Colonic mucosa (tissue), 4 donors: ENCODE measurements at places on chromosomes 2 and 18.

DNA sequence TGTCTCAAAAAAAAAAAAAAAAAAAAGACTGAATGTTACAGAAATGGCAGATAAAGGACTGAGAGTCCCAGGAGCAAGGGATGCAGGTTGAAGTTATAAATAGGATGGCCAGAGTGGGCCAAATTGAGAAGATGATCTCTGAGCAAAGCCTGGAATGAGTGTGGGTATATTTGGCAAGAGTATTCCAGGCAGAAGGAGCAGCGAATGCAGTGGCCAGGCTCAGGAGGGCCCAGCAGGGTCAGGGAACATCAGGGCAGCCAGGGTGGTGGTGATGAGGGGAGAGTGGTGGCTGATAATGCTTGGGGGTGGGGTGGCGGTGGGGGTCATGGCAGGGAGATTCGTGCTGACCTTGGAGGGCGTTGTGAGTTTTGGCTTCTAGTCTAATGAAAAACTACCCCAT is 141.3 kb upstream of the AGAP1 start:
- no peak for DNase-seq

DNA sequence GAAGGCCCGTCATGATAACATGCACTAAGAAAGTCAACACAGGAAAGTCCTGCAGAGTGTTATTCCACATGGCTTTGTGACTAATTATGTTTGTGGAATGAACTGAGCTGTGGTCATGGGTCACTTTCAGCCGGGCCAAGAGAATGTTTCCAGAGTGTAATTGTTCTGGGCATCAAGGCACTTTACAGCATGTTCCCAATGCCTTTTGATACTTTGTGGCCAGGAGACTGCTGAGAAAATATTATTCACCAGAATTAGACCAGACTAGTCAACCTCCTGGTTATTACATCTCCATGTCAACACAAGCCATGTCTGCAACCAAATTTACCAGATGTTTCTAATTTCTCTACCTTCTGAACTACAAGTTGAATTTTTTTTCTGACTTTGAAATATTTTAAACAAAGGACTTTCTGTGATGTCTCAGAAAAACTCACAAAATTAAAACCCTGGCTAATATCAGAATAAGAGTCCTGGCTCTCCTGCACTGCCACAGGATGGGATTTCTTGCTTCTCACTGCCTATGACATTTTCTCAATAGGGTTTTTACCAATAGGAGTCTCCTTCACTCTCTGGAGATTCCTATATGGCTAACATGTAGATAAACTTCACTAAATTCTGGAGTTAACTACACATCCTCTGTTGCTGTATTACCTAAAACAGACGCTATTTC is 90.6 kb upstream of the WDR75 start:
- no peak for DNase-seq

DNA sequence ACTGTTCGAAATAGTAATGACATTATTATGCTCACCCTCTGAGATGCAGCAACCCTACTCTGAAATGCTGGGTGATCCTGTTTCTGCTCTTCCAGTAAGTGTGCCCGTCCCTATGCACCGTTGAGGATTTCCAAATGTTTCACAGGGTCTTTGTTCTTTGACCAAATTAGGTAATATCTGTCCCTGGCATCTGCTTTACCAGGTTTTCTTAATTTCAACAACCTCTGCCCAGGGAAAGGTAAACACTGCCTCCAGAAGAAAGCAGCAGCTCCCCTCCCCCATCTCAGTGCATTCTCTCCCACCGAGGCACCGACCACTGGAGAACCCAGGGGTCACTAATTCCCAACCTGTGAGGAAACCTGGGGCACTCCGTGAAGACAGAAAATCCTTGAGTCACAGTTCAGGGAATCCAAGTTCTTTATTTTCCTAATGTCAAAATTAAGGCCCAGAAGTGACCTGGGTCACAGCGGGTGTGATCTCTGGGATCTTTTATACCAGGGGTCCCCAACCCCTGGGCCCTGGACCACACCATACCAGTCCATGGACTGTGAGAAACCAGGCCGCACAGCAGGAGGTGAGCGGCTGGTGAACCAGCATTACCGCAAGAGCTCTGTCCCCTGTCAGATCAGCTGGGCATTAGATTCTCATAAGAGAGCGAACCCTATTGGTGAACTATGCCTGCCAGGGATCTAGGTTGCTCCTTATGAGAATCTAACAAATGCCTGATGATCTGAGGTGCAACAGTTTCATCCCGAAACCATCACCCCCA is 1.2 kb upstream of the GRB14 start:
- no peak for DNase-seq

GRCh38 chr2:40516604-40517003 is 64.7 kb upstream of the SLC8A1 start:
- DNase-seq, result no peak

GRCh38 chr2:70918016-70918415 is 17.7 kb upstream of the ATP6V1B1 start:
- DNase-seq, result no peak

DNA sequence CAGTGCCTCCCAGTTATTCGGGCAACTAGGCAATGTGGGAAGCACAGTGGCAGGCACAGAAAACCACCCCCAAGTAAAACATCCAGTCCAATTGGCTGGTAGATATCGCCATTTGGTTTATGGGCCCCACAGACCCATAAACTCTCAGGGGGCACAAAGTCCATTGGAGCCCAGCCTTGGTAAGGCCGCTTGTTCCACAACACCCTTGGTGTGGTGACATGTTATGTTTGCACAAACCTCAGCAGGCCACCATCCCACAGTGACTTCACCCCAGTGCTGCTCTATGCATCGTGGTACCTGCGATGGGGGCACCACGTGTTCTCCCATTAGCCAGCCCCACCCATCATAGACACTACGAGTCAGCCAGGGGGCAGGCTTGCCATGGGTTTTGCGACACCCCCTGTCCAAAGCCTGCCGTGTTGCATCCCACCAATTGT is 18.5 kb downstream of the PHOSPHO2 start:
- peak; percentile 89 for DNase-seq

DNA sequence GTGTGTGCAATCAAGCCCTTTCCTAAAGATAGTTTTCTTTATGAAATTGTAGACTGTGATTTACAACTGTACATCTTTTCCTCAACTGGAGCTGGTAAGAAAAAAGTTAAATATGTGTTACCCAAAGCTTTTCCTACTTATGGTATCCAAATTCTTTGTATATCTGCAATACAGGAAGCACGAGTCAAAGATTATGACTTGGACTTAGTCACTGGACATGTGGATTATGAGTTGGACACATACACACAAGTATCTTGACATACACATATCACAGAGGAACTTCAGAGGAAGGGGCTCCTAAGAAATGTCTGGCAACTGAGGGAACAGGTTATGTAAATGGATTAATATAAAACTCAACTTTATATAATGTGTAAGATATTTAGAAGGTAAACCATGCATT is 35.2 kb downstream of the PRELID3A start:
- no peak for DNase-seq

DNA sequence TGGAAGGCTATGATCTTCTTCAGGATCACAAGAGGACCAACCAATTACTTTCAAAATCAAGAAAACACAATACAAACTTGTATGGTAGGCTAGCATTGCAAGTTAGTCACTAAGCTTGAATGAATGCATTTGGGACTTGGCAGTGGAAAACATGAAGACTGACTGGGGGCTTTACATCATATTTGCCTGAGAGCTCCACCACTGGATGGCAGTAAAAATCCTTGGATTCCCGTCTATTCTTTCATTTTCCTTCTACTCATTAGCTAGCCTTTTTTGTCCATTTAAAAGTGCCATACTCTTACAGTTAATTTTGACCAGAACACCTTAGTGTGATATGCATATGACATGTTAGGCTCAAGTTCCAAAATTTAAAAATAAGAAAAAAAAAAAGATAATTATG is 63.5 kb upstream of the RASGRP3 start:
- no peak for DNase-seq

GRCh38 chr2:158120102-158120501 is 18.4 kb downstream of the UPP2 start:
- no peak for DNase-seq

GRCh38 chr2:37705191-37705590 is 33.7 kb upstream of the CDC42EP3 start:
- no peak for DNase-seq

- no peak for DNase-seq
These were observed 516.5 kb upstream of the NETO1 start for GRCh38 chr18:73384246-73384645.

- no peak for DNase-seq
These were observed 390.7 kb downstream of the METTL4 start for GRCh38 chr18:2180586-2180985.

GRCh38 chr2:22912398-22912797 is 472.6 kb upstream of the KLHL29 start:
- DNase-seq, result no peak

- DNase-seq, result no peak
These were observed 58.9 kb upstream of the LINC00305 start for GRCh38 chr18:64207820-64208219.

- DNase-seq, result no peak
These were observed 2.9 kb downstream of the CASP10 start for GRCh38 chr2:201185863-201186262.

GRCh38 chr2:239295377-239296019 is 105.3 kb downstream of the HDAC4 start:
- no peak for DNase-seq

GRCh38 chr18:51867767-51868166 is 472.2 kb upstream of the DCC start:
- DNase-seq, result no peak

- peak; percentile 35 for DNase-seq
These were observed 834 bp upstream of the BUB1 start for GRCh38 chr2:110678457-110679336.

GRCh38 chr2:127139766-127140165 is 32.8 kb upstream of the BIN1 start:
- DNase-seq, result no peak

- no peak for DNase-seq
These were observed at the start of gene EVA1A for GRCh38 chr2:75560768-75561565. Gene EVA1A, minus strand, starts transcription at chr2:75560939. Its CDS starts 42,799 bp downstream, at chr2:75518140.

DNA sequence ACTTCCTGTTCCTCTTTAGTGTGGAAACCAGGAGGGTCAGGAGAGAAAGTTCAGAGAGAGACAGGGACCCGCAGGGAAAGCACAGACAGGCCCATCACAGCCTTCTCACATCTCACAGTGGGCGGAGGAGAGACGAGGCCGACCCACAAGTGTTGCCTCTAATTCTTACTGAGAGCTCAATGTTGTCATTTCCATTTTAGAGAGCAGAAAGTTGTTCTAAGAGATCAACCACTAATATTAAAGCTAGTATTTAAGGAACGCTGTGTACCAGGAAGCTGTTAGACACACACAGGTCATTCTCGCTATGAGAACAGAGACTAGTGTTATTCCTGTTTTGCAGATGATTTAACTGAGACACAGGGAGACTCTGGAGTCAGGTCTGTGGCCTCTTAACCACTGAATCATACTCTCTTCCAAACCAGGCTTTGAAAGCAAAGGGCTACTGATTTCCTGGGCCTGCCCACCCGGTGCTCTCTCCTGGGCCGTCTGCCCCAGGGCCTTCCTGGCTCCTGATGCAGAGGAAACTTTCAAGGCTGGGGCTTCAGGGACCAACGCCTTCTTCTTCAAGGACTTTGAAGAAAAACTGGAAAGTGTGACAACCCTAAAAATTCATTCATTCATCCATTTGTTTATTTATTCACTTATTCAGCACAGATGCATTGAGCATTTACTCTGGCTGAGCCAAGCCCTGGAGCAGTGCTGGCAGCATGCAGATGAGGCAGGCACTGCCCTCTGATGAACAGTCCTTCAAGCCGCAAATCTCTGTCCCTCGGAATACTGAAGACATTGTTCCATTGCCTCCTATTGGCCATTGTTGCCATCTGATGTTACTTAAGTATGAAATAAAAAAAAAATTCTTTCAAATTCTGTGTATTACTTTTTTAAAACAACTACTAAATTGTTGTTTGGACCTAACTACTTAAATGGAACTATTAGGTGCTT is 37.2 kb upstream of the BIN1 start:
- no peak for DNase-seq

- no peak for DNase-seq
These were observed 335 bp downstream of the HES6 start for GRCh38 chr2:238239543-238239862.

GRCh38 chr2:33788044-33788443 is 188.9 kb upstream of the FAM98A start:
- DNase-seq, result no peak

DNA sequence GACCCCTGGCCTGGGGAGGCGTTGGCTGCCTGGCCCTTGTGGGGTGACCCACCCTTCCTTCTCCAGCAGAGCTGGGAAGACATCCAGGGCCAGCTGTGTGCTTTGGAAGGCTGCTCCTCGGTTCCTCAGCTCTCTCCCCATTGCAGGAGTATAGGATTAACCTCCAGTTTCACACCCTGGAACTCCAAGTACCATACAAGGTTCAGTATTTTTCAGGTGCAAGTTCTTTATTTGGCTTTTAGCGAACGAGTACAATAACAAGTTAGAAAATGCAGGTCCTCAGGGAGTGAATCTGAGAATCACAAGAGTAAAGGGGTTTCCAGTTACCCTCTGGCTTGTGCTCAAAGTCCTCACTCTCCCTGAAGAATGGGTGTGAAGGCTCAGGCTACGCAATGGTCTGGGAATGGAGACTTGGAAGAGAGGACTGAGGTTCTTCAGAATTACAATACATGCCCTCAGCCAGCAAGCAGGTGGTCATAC is 101.2 kb downstream of the APOB start:
- DNase-seq, result no peak

GRCh38 chr18:8529609-8530008 is 79.6 kb upstream of the RAB12 start:
- DNase-seq, result no peak

DNA sequence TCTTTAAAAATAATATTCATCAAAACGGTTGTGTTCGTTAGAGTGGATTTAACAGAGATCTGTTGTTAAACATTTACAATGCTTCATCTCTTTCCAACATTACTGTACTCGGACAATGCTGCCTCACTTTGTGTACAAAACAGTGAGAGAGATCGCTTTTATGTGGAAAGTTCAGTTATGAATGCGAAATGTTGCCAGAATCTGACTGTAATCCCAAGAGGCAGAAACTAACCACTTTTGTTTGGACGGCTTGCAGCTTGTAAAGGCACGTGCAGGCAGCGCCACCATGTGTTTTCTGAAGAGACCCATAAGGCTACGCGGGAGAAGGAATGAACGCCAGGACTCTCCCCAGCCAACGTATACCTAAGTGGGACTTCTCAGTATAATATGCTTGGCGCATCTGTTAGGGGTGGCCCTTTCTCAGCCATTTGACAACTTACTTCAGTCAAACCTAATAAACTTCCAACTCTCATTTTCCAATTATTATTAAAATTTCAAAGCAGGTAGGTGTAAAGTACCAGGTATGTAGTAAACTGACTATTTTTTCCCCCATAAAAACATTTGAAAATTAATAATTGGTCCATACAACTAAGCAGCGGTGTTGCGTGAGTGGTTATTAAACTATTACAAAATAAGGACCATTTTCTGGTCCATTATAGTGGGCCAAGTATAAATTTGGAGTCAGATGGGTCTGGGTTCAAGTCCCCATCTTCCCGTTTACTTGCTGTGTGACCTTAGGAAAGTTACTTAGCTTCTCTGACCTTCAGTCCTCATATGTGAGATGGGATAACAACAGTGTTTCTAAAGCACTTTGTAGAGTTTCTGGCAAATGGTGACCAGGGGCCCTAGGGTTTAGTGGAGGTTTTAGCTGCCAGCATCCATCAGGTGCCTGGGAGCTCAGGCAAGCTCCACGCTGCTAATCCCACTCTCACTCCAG is 5.6 kb upstream of the NAPG start:
- DNase-seq, result peak; percentile 81

- DNase-seq, result no peak
These were observed 134.5 kb downstream of the LRRTM1 start for GRCh38 chr2:80169811-80170594.
